ENCODE measurements at places on chromosomes 12 and 14. TPM values are rescaled to one million over a fixed set of nuclear protein-coding genes. Genes with fewer than 3 reads are reported as not detected.

STON2 gene
- total RNA-seq = 327 TPM

SINHCAF gene
- total RNA-seq = 50.5 TPM

SYNE2 gene
- total RNA-seq = 66.4 TPM

PITPNM2 gene
- total RNA-seq = 2.2 TPM

PRKAB1 gene
- 20.4 TPM for total RNA-seq

KRT8 gene
- 9.4 TPM for total RNA-seq
